ENCODE measurements at places on chromosomes 1 and 21.
A peak's percentile ranks its signal among the peaks of the same experiment; 100 is the strongest.

- DNase-seq = peak; percentile 96
Observed at GRCh38 chr1:227351443-227351842, 33.2 kb upstream of the CDC42BPA start.

DNA sequence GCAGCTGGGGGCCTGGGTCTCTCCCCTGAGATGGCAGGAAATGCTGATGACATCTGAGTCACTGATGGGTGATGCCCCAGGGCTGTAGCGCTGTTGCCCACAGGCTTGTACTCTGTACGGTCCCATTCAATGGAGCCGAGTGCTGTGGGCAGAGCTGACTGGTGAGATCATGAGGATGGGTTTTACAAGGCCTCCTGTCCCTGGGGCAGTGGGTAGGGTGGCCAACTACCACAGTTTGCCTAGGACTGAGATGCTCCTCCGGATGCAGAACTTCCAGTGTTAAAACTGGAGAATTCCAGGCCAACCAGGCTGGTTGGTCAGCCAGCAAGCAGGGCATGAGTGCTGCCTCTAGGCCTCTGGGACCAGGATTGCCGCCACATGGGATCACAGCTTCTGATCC lies 9.2 kb downstream of the PHLDA3 start:
- no peak for DNase-seq

- no peak for DNase-seq
Observed at GRCh38 chr21:31993826-31994825, 121.3 kb downstream of the HUNK start.

- no peak for DNase-seq
Observed at GRCh38 chr1:145897969-145898368, 11.9 kb downstream of the ITGA10 start.

DNA sequence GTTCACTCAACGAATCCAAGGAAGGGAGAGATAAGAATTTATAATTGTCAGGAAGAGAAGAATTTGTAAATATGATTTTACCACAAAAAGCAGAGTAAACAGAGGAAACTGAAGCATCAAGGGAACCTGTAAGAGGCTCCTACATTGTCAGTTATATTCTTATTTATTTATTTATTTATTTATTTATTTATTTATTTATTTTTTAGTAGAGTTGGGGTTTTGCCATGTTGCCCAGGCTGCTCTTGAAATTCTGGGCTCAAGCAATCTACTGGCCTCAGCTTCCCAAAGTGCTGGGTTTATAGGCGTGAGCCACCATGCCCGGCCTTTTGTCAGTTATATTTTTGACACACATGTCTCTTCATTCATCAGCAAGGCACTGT lies 47.1 kb downstream of the FCRL3 start:
- no peak for DNase-seq

- no peak for DNase-seq
Observed at GRCh38 chr1:153841463-153841994, 66.3 kb downstream of the SLC27A3 start.

- peak; percentile 99 for DNase-seq
Observed at GRCh38 chr1:39127513-39127912, 77.0 kb upstream of the MACF1 start.

DNA sequence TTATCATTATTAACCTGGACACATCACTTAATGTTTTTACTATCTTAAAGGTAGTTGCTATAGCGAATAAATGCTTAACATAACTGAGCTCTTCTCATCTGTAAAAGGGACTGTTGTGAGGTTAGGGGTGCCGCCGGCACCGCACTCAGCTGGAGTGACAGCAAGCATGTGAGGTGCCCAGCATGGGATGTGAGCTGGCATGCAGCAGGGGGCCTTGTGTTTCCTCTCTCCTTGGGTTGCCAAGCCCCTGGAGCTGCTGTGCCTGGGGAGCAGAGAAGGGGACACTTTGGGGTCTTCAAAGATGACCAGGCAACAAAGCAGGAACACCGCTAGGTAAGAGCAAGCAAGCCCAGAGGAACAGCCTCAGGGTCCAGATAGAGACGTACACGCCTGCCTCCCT lies 2.1 kb upstream of the ZC3H12A start:
- DNase-seq = no peak

- no peak for DNase-seq
Observed at GRCh38 chr21:43312751-43313169, 114.2 kb downstream of the SIK1 start.

GRCh38 chr1:229596925-229597699 lies 28.8 kb downstream of the TAF5L start:
- no peak for DNase-seq

DNA sequence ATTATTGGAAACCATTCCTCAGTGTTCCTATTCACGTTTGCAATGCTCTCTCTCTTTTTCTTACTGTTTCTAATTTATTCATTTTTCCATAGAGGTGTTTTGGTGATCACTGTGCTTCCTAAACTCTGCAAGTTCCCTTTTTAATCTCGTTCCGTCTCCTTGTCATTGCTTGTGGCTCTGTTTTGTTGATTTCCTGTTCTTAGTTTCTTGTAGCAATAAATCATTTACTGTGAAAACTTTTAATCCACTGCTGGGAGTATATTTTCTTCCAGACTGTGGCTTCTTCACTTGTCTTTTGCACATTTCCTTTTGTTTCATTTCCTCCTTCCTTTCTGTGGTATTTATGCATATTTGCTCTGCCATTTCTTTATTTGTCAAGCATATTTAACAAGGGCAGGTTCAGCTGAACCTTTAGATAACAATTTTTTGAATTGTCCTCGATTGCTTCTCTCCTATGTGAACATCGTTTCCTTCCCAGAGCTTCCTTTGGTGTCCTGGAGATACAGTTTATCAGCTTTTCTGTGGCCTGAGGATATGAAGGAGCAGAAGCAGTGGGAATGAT lies 3.6 kb downstream of the B3GALT5 start:
- DNase-seq = no peak

Measured in endothelial cell of umbilical vein (primary cell).